ENCODE measurements at places on chromosomes 7 and 10.

DNA sequence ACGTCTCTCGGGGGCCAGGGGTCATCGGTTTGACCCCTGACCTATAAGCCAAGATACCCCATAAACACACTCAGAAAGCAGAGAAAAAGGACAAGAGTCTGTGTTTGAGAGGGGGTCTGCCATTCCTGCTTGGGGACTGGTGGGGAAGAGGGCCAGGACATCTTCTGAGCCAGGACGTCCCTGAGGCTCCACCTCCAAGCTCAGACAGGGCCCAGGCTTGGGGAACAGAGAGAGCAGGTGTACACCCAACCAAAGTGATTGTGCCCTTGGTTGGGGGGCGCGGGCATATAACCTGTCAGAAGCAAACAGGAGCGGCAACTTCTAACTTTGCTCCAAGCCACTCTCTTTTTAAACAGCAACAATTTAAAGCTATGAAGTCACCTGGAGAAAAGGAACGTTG is 33.9 kb upstream of the PPIF start:
- no peak for DNase-seq

- no peak for DNase-seq
Measured at GRCh38 chr7:80732630-80733029, 94.2 kb downstream of the CD36 start.

- DNase-seq: no peak
Measured at GRCh38 chr10:28853195-28853594, 175.9 kb downstream of the BAMBI start.

- DNase-seq: no peak
Measured at GRCh38 chr7:97015756-97016380, 8.8 kb downstream of the DLX5 start.

DNA sequence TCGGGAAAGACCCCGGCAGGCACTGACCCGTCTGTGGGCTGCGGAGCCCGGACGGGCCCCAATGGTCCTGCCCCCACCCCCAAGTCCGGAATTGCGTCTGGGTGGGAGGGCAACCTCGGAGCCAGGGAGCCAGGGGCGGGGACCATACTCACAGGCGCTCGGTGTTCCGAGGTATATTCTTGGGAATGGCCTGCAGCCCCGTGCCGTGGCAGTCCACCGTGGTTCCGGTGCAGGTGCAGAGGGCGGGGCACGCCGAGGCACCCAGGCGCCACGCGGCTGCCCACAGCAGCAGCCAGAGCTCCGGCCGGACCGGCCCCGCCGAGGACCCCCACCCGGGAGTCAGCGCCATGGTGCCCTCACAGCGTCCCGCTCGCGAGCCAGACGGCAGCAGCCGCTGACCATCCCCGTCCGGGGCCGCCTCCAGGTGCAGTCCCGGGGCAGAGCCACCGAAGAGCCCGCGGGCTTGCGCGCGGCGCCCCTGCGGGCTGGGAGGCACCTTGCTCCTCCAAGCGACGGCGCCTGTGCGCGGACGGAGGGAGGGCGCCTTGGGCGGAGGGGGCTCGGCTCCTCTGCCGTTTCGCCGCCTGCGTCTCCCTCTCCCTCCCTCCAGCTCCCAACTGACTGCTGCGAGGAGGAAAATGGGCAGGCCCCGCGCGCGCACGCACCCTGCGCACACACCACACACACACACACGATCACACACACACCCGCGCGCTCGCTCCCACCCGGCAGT is at the start of gene SLIT1:
SLIT1 (minus strand) TSS at position 634 of the 733 bp plus-strand sequence; CDS start at position 349, 285 bp downstream.
- DNase-seq: no peak

DNA sequence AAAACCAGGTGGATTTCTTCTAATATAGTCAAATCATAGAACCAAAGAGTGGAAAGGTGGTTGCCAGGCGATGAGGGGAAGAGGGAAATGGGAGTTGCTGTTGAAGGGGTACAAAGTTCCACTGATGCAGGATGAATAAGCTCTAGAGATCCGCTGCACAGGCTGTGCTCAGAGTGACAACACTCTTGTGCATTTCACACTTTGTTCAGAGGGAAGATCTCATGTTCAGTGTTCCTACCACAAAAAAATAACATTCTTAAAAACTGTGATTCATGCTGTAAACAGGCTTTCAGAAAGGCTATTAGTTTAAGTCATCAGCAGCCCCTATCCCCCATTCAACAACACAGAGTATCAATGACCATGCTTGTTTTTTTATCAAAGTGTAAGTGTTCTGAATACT is 213.8 kb downstream of the COBL start:
- DNase-seq: no peak

- DNase-seq: no peak
Measured at GRCh38 chr7:67311901-67312300, 315.3 kb downstream of the TYW1 start.

- no peak for DNase-seq
Measured at GRCh38 chr7:47965456-47965855, 14.0 kb downstream of the HUS1 start.

DNA sequence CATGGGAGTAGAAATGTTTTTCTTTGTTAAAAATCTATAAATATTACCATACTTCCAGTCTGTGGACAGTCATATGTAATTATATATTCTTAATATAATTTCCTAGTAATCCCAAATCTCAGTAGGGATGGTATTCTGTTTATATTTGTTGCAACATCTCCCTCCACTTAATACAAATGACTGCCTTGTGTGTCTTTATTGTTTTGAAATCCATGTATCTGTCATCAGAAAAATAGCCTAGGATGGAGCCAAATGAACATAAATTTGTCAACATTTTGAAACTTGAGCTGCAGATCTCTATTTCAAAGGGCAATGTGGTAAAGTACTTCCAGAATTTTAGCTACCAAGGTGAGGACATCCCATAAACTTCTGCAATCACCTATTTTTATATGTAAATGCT is 290.7 kb downstream of the TSPAN12 start:
- DNase-seq: no peak

- no peak for DNase-seq
Measured at GRCh38 chr7:74581916-74582440, 75.5 kb upstream of the GTF2I start.

- no peak for DNase-seq
Measured at GRCh38 chr7:134574322-134574721, 25.4 kb downstream of the AKR1B15 start.
